ENCODE measurements at places on chromosomes 2 and 18. TPM values are rescaled to one million over a fixed set of nuclear protein-coding genes. Genes with fewer than 3 reads are reported as not detected.

SLC14A1 gene
- 3.1 TPM for total RNA-seq

TMEM150A gene
- 7.0 TPM for total RNA-seq

FBXO11 gene
- total RNA-seq: 61.1 TPM

GAL3ST2 gene
- 0.43 TPM for total RNA-seq

ANKRD30BL gene
- total RNA-seq: not detected

GPR17 gene
- total RNA-seq: not detected

SKA1 gene
- total RNA-seq: 27.8 TPM

SNORC gene
- 1.5 TPM for total RNA-seq

DNA sequence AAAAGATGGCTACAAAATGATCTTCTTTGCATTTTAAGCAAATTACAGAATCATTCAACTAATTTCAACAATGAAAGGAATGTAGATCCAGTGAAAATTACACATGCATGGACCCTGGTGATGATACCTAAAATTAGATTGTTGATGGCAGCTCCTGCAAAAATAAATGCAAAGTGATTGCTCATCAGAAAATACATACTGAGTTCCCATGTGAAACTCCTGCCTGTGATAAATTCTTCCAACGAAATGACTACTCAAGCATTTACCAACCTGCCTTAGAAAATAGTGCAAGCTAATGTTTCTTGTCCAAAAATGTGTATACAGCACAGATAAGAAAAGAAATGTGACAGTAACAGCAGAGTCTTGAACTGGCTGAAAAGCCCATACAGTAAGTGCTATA, 300.0 kb upstream of the REV1 start:
- H3K4me1 ChIP-seq: no peaks in the 10 kb centered on the region
- no peak overlapping the region for H3K27ac ChIP-seq
- no peak for DNase-seq
- no peak overlapping the region for H3K4me3 ChIP-seq

DNA sequence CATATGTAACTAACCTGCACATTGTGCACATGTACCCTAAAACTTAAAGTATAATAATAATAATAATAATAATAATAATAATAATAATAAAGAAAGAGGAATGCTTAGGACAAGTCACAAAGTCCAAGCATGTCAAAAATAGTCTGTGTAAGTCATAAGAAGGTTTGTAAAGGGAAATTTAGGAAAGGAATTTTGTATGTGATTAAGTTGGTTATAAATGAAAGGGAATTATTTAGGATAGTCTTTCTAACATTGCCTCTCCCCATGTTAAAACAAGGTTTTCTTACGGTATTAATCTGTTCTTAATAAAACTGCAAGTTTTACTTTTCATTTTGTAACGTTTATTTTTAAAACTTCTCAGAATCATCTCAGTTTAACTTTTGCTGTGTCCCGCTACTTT, 62.8 kb downstream of the SESTD1 start:
- no peak for DNase-seq
- H3K36me3 ChIP-seq: peaks cover 6% of the 10 kb centered on the region
- peaks cover 2% of the 10 kb centered on the region for H3K4me1 ChIP-seq

GRCh38 chr2:25365241-25365640, 23.5 kb upstream of the DNMT3A start:
- no peaks in the 10 kb centered on the region for H3K27me3 ChIP-seq
- peaks cover 2% of the 10 kb centered on the region for H3K36me3 ChIP-seq
- H3K4me1 ChIP-seq: peaks cover 8% of the 10 kb centered on the region
- no peak overlapping the region for H3K4me3 ChIP-seq

DNA sequence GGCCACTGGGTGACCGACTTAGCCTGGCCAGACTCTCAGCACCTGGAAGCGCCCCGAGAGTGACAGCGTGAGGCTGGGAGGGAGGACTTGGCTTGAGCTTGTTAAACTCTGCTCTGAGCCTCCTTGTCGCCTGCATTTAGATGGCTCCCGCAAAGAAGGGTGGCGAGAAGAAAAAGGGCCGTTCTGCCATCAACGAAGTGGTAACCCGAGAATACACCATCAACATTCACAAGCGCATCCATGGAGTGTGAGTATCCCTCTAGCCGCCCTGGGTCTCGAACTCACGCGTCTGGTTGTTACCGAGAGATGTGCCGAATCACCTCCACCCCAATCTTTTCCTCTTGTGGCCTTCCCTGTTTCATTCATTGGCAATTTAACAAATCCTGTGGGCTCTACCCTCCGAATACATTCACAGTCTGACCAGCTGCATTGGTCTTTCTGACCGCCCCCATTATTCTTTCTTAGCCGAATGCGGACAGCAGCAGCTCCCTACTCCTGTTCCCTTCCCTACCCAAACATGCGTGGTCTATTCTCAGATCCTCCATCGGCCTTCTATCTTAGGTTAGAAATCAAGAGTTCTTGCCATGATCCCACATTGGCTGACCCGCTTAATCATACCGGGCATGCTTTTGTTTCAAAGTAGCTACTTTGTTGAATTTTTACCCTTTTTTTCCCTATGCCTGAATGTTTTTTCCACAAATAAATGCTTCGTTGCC, 631 bp downstream of the RPL31 start:
- DNase-seq: no peak
- H3K36me3 ChIP-seq: peaks cover 35% of the 10 kb centered on the region
- peaks cover 37% of the 10 kb centered on the region for H3K4me1 ChIP-seq
- H3K27ac ChIP-seq: peak overlapping the region; percentile 97
- H3K27me3 ChIP-seq: no peaks in the 10 kb centered on the region
- peak overlapping the region; percentile 98 for H3K4me3 ChIP-seq

- H3K27ac ChIP-seq: no peak overlapping the region
- no peaks in the 10 kb centered on the region for H3K36me3 ChIP-seq
- no peak overlapping the region for H3K4me3 ChIP-seq
- H3K27me3 ChIP-seq: peaks cover 2% of the 10 kb centered on the region
- H3K4me1 ChIP-seq: no peaks in the 10 kb centered on the region
Measured at GRCh38 chr18:72672364-72673184, 128.4 kb upstream of the CBLN2 start.

DNA sequence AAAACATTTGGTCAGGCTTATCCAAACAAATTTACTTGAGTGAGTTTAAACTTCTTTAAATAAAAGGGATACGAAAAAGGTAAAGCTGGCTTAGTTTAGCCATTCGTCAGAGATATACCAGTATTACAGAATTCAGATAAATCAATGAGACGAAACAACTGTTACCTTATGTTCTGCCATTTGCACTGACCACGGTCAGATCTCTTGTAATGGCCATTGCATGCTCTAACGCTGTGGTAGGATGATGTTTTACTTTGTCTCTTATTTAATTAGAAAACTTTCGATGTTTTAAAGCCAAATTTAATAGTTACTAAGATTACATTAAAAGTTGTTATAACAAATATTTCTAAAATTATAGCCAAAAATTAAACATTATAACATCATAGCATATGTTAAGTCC, 1.5 kb downstream of the C18orf54 start:
- peaks cover 7% of the 10 kb centered on the region for H3K27me3 ChIP-seq
- no peak for DNase-seq
- peaks cover 18% of the 10 kb centered on the region for H3K4me1 ChIP-seq
- peak overlapping the region; percentile 99 for H3K4me3 ChIP-seq
- H3K36me3 ChIP-seq: peaks cover 14% of the 10 kb centered on the region

GRCh38 chr18:76314496-76314895, 180.5 kb downstream of the ZNF516 start:
- H3K27ac ChIP-seq: no peak overlapping the region
- H3K27me3 ChIP-seq: peaks cover 2% of the 10 kb centered on the region
- DNase-seq: no peak
- H3K4me3 ChIP-seq: no peak overlapping the region
- H3K36me3 ChIP-seq: no peaks in the 10 kb centered on the region

DNA sequence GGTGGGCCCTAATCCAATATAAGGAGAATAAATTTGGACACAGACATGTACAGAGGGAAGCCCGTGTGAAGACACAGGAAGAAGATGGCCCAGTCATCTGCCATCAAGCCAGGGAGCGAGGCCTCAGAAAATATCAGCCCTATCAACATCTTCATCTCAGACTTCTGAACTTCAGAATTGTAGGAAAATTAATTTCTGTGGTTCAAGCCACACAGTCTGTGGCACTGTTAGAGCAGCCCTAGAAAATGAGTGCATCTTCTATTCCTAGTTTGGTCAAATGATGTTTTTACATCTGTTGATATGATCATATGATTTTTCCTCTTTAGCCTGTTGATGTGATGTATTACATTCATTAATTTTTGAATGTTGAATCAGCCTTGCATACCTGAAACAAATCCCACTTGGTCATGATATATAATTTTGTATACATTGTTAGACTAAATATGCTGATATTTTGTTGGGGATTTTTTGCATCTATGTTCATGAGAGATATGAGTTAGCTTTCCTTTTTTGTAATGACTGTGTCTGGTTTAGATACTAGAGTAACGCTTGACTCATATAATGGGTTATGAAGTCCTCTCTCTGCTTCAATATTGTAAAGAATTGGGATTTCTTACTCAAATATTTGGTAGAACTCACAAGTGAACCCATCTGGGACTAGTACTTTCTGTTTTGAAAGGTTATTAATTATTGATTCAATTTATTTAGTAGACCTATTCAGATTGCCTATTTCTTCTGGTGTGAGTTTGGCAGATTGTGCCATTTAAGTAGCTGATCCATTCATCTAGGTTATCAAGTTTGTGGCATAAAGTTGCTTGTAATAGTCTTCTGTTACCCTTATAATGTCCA, 451.4 kb downstream of the EIPR1 start:
- peaks cover 12% of the 10 kb centered on the region for H3K27me3 ChIP-seq
- no peak overlapping the region for H3K27ac ChIP-seq
- no peaks in the 10 kb centered on the region for H3K4me1 ChIP-seq
- no peak overlapping the region for H3K4me3 ChIP-seq
- H3K36me3 ChIP-seq: no peaks in the 10 kb centered on the region

- H3K27ac ChIP-seq: no peak overlapping the region
- no peaks in the 10 kb centered on the region for H3K4me1 ChIP-seq
- H3K27me3 ChIP-seq: no peaks in the 10 kb centered on the region
- no peaks in the 10 kb centered on the region for H3K36me3 ChIP-seq
- no peak for DNase-seq
Measured at GRCh38 chr2:138391946-138392345, 109.6 kb upstream of the SPOPL start.

- no peaks in the 10 kb centered on the region for H3K27me3 ChIP-seq
- peaks cover 19% of the 10 kb centered on the region for H3K4me1 ChIP-seq
- H3K27ac ChIP-seq: no peak overlapping the region
- H3K4me3 ChIP-seq: no peak overlapping the region
Measured at GRCh38 chr2:206154197-206154596, 5.0 kb downstream of the NDUFS1 start.

DNA sequence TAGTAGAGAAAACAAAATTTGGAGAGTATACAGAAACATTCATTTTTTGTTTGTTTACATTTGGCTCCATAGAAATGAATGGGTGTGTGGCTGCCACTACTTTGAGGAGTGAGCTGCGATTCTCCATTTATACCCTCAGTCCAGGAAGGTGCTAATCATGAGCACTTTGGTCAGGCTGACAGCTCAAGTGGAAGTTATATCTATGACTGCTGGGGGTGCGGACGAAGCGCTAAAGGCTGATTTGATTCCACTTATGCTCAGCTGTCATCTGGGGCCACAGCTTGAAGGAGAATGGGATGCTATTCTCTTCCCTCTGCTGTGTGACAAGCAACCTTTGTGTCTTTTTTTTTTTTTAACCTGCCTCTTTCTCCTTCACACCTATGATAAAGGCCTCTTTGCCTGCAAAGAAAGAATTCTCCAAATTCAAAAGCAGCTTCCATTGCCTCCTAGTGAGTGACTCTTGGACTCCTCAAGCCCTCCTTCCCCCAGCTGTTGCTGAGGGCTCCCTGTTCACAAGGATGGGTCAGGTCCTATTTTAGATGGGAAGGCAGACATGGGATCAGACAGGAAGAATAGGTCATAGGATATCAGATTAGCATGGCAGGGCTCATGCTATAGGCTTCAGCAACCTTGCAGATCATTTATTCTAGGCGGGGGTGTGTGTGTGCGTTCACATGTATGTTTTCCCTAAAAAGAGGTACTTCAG, 201.6 kb downstream of the SETBP1 start:
- H3K27ac ChIP-seq: no peak overlapping the region
- no peak for DNase-seq
- H3K4me1 ChIP-seq: peaks cover 3% of the 10 kb centered on the region
- H3K27me3 ChIP-seq: peaks cover 22% of the 10 kb centered on the region
- no peak overlapping the region for H3K4me3 ChIP-seq

DNA sequence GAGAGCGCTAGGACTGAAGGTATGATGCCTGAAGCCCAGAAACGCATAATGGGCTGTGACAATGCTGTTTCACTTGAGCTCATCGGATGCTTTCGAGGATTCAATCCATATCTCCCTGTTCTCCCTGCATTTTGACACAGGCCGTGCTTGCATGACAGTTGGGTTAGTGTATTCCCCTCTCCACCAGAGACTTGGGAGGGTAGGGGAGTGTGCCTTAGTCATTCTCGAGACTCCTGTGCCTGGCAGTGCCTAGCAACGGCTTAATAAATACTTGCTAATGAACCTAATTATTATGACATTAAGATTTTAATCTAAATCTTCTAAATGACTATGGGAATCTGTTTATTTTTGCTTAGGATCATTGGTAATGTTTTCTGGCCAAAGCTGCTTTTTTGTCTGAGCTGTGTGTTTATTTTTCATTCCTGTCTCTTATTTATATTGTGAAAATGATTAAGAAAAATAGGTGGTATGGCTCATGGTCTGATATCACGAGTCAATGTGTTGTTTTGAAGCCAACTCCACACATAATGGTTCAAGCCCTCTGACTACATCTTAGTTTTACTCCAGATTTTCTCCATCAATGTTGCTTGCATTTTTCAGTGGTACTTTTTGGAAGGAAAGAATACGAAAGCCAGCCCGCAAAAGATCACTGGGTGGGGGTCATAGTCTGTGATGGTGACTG, 61.3 kb downstream of the NEDD4L start:
- no peak overlapping the region for H3K27ac ChIP-seq
- peaks cover 7% of the 10 kb centered on the region for H3K27me3 ChIP-seq
- no peak for DNase-seq
- no peaks in the 10 kb centered on the region for H3K36me3 ChIP-seq
- no peak overlapping the region for H3K4me3 ChIP-seq

GRCh38 chr2:33903701-33904100, 304.6 kb upstream of the FAM98A start:
- no peak overlapping the region for H3K4me3 ChIP-seq
- H3K27me3 ChIP-seq: no peaks in the 10 kb centered on the region
- H3K36me3 ChIP-seq: no peaks in the 10 kb centered on the region
- H3K4me1 ChIP-seq: no peaks in the 10 kb centered on the region

- DNase-seq: no peak
- H3K4me3 ChIP-seq: peak overlapping the region; percentile 84
- peak overlapping the region; percentile 91 for H3K27ac ChIP-seq
- no peaks in the 10 kb centered on the region for H3K36me3 ChIP-seq
Measured at GRCh38 chr2:9753276-9753600, 90.0 kb upstream of the TAF1B start.

- DNase-seq: no peak
- peaks cover 39% of the 10 kb centered on the region for H3K4me1 ChIP-seq
- peak overlapping the region; percentile 54 for H3K27ac ChIP-seq
- H3K4me3 ChIP-seq: no peak overlapping the region
- peaks cover 13% of the 10 kb centered on the region for H3K36me3 ChIP-seq
Measured at GRCh38 chr2:203782262-203782976, 76.0 kb downstream of the CD28 start.

DNA sequence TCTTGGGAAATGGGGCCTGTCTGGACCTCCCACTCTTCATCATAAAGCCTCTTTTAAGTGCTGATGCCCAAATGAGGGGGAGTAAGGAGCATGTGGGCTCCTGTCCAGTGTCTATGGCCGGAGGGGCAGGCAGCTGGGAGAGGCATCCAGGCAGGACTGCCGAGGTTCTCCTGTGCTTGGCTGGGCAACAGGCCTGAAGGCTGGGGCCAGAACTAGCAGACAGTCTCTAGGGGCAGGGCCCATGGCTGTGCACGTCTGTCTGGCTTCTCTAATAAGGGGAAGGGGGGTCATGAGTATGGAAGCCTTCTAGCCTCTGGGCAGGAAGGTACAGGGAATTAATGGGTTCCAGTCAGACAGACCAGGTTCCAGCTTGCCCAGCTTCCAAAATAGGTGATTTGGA, 128.6 kb downstream of the SMAD2 start:
- no peak overlapping the region for H3K4me3 ChIP-seq
- DNase-seq: no peak
- H3K27me3 ChIP-seq: peaks cover 3% of the 10 kb centered on the region
- no peaks in the 10 kb centered on the region for H3K36me3 ChIP-seq
- no peaks in the 10 kb centered on the region for H3K4me1 ChIP-seq

All from activated naive CD8-positive, alpha-beta T cell treated with anti-CD3 and anti-CD28 coated beads, Interleukin-2, amount 10 ng/mL, durations not matched to agents 7 days and 5 days (primary cell).